ENCODE measurements at places on chromosomes 1 and 21.

- peak; percentile 55 for DNase-seq
These were observed 41.4 kb upstream of the LRRC8B start for GRCh38 chr1:89483010-89483756.

- DNase-seq = peak; percentile 36
These were observed 54.8 kb upstream of the SOD1 start for GRCh38 chr21:31604591-31605190.

GRCh38 chr1:97070376-97070775 lies 348.8 kb downstream of the PTBP2 start:
- no peak for DNase-seq

DNA sequence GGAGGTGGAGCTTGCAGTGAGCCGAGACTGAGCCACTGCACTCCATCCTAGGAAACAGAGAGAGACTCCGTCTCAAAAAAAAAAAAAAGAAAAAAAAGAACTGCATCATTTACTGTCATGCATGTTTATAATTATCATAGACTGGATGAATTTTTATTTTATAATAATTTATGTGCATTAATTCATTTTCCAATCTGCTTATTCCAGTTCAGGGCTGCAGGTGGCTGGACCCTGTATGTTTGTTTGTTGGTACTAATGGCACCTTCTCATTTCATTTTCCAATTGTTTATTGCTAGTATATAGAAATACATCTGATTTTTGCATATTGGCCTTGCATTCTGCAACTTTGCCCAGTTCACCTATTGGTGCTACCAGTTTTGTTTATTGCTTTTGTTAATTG lies 19.0 kb upstream of the SOX13 start:
- no peak for DNase-seq

- no peak for DNase-seq
These were observed 11.4 kb downstream of the MROH7 start for GRCh38 chr1:54653036-54653435.

- DNase-seq = no peak
These were observed 38.7 kb downstream of the CFH start for GRCh38 chr1:196690582-196690981.

GRCh38 chr21:41142051-41142795 lies 25.7 kb upstream of the BACE2 start:
- no peak for DNase-seq

GRCh38 chr1:202568410-202568809 lies 141.8 kb downstream of the SYT2 start:
- DNase-seq = no peak

GRCh38 chr1:15668089-15668754 lies 15.9 kb upstream of the PLEKHM2 start:
- DNase-seq = no peak

DNA sequence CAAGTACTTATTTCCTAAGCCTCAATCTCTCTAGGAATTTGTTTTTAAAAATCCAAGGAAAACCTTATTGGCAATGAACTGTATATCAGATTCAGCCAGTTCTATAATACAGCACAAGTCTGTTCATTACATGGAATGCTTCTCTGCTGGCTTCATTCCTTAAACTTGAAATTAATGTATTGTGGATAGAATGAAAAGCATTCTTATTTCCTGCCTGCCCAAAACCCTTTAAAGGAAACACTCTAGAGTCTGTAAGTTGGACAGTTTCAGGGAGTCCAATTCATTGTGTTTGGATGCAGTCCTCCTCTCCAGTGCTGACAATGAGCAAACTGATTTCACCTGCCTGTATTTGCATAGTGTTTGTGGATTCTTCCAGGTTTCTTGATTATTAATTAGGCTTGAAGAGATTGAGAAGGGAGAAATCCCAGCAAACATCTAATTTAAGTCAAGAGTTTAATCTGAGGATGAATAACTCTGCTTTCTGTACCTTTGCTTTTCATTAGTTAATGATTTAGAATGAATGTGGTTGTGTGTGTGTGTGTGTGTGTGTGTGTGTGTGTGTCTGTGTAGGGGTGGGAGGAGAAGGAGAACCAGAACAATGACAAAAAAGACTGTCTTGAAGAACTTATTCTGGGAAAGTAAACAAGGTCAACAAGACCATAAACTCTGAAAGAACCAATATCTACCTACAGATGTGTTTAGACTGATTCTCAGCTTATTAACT lies 61.2 kb downstream of the CACHD1 start:
- DNase-seq = no peak

GRCh38 chr1:109616391-109616790 lies 3.0 kb downstream of the GNAT2 start:
- no peak for DNase-seq

GRCh38 chr1:47443530-47444296 lies 5.9 kb downstream of the FOXD2 start:
- no peak for DNase-seq

DNA sequence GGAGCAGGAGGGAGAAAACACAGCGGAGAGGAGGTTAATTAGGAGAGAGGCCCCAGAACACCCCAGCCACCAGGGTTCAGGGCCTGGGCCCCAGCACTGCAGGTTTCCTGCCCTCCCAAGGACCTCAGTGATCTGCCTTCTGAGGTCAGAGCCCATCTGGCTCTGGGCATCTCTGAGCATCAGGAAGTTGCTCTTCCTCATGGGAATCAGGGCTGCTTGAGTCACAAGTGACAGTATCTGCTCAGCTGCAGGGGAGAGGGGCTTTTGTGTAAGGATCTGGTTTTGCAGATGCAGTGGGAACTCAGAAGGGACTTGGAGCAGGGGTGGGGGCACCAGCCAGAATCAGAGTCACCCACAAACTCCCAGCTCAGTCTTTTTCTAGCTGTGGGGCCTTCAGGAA lies 472.1 kb downstream of the PTPRU start:
- DNase-seq = no peak

GRCh38 chr1:153608089-153608682 lies 4.8 kb downstream of the S100A16 start:
- DNase-seq = no peak

- no peak for DNase-seq
These were observed 5.2 kb downstream of the SOX13 start for GRCh38 chr1:204077979-204078696.

- DNase-seq = no peak
These were observed 49.3 kb downstream of the STUM start for GRCh38 chr1:226597616-226598454.

- no peak for DNase-seq
These were observed 32.1 kb upstream of the MX1 start for GRCh38 chr21:41393876-41394465.

DNA sequence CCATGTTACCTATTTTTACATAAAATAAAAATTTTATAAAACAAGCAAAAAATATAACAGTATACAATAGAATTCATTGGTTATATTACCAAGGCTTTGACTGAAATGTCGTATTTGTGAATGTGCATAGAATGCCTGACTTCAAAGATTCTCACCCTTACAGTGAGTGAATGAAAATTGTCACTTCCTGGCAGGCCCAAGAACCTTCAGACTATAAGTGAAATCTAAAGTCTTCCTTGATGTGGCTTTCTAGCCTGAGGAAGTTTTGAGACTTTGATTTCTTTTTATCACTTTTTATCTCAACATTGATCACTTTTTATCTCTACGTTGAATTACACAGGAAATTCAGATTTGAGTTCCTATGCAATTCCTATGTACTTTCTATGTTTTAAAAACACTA lies 104.7 kb upstream of the KIAA0040 start:
- no peak for DNase-seq

- peak; percentile 83 for DNase-seq
These were observed 32.4 kb upstream of the JUN start for GRCh38 chr1:58816072-58816746.

Measured in stimulated activated CD8-positive, alpha-beta memory T cell treated with anti-CD3 and anti-CD28 coated beads, Interleukin-15, amount 100 ng/mL, for 48 hours (primary cell).